H1 (cell line): ENCODE measurements at places on chromosomes 1 and 21. TPM values are rescaled to one million over a fixed set of nuclear protein-coding genes. Genes with fewer than 3 reads are reported as not detected.

DNA sequence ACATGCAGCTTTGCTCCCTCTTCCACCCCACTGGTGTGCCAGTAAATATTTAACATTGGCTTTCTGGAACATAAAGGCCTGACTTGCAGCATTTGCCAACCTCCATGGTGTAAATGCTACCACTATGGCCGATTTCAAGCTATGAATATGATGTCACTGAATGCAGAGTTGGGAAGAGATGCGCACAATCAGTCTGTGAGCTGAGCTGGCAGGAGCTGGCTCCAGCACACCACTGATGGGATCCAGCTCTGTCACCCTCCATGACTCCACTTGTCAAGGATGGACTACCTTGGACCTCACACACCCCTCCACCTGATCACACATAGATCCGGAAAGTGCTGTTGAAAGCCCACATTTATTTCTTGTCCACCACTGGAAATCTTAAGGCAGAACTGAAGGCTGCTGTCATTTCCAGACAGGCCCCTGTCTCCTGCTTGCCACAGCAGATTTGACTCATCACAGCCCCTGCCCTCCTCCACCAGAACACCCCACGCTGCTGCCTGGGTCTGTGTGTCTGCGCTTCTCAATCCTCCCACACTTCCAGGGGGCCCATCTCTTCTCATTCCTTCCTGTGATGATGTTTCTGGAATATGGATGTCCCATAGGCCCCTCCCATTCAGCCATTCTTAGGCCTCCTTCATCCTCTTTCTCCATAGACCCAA, 82.2 kb upstream of the BCAR3 start:
- DNase-seq: no peak
- no peak overlapping the region for H3K4me3 ChIP-seq
- H3K27ac ChIP-seq: no peak overlapping the region
- H3K27me3 ChIP-seq: no peaks in the 10 kb centered on the region

PLA2G2C gene
- total RNA-seq: not detected in 2 replicates

- H3K36me3 ChIP-seq: peaks cover 73% of the 10 kb centered on the region
- no peaks in the 10 kb centered on the region for H3K4me1 ChIP-seq
- no peak overlapping the region for H3K4me3 ChIP-seq
- H3K27ac ChIP-seq: no peak overlapping the region
- H3K27me3 ChIP-seq: no peaks in the 10 kb centered on the region
Observed at GRCh38 chr1:40751802-40752201, 31.8 kb upstream of the KCNQ4 start.

DNA sequence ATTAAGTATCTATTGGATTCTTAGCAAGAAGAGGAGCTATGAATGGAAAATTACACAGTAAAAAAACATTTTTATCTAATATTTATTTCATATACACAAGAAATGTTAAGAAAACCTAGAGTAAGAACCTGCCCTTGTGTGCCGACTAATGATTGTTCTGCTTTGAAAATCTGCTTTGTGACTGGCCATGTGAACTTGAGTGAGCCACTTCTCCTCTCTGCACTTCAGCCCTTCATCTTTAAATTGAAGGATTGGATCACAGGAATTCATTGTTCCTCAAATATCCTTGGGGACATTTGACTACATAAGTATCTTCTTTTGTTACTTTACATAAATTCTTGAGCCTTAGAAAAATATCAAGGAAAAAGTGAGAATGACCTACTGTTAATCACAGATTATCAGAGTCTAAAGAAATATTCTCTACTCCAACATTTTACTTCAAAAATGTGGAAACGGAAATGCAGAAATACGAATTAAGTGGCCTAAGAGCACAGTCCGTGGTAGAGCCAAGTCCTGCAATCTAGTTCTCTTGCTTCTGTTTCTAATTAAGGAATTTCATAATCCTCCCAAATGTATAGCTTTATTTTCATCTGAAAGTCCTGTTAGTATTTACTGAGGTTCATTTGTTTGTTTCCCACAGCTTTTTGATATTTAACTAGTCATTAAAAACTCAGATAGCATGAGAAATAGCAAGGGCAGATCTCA, 46.3 kb upstream of the SAMSN1 start:
- no peak overlapping the region for H3K4me3 ChIP-seq
- H3K27ac ChIP-seq: no peak overlapping the region
- no peaks in the 10 kb centered on the region for H3K4me1 ChIP-seq
- no peaks in the 10 kb centered on the region for H3K36me3 ChIP-seq
- DNase-seq: no peak
- no peaks in the 10 kb centered on the region for H3K27me3 ChIP-seq

GRCh38 chr1:201295346-201295745, 12.0 kb downstream of the PKP1 start:
- DNase-seq: no peak
- H3K4me3 ChIP-seq: no peak overlapping the region
- H3K27ac ChIP-seq: no peak overlapping the region
- no peaks in the 10 kb centered on the region for H3K27me3 ChIP-seq

DNA sequence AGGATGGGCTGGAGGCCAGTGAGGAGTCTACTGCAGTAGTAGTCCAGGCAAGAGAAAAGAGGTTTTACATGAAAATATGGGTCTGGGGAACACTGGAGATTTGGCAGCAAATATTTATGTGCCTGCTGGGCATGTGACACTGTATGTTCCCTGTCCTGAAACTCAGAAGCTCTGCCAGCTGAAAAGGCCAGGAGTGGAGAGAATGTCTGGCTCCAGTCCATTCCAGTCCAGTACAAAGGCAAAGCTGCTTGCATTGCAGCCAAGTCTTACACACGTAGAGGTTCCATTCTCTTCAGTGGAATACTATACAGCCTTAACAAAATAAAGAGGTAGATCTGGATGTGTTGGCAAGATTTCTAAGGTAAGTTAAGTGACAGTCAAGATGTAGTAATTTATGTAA, 7.5 kb upstream of the YBX1 start:
- H3K27ac ChIP-seq: no peak overlapping the region
- H3K4me1 ChIP-seq: no peaks in the 10 kb centered on the region
- no peak for DNase-seq
- H3K27me3 ChIP-seq: no peaks in the 10 kb centered on the region
- no peaks in the 10 kb centered on the region; the same call in 1 of the 2 replicates for H3K36me3 ChIP-seq
- no peak overlapping the region for H3K4me3 ChIP-seq

- H3K4me3 ChIP-seq: no peak overlapping the region
- H3K4me1 ChIP-seq: peaks cover 10% of the 10 kb centered on the region
- no peak for DNase-seq
- no peak overlapping the region for H3K27ac ChIP-seq
- 0 out of 2 replicates have a peak, but pooled peaks cover 2% of the 10 kb centered on the region for H3K36me3 ChIP-seq
- no peaks in the 10 kb centered on the region for H3K27me3 ChIP-seq
Observed at GRCh38 chr1:205744403-205744802, 5.6 kb downstream of the NUCKS1 start.

DNA sequence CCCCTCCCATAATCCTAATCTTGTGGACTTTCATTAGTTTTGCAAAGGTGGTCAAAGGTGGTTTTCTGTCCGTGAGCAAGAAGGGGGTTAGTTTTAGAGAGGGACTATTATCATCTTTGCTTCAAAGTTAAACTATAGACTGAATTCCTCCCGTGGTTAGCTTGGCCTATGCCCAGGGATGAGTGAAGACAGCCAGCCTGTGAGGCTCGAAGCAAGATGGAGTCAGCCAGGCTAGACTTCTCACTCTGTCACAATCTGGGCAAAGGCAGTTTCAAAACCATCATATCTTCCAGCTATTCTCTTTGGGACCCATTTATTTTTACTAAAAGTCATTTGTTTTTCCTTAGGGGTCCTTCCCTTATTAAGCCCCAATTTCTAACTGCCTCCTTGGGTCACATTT, 12.9 kb upstream of the ENO1 start:
- no peaks in the 10 kb centered on the region for H3K4me1 ChIP-seq
- no peaks in the 10 kb centered on the region for H3K36me3 ChIP-seq
- no peak overlapping the region for H3K4me3 ChIP-seq
- no peak for DNase-seq

OR10J1 gene
- total RNA-seq: not detected in 2 replicates
